Kidney epithelial cell (primary cell): ENCODE measurements at places on chromosomes 3 and 15.
A peak's percentile ranks its signal among the peaks of the same experiment; 100 is the strongest.

DNA sequence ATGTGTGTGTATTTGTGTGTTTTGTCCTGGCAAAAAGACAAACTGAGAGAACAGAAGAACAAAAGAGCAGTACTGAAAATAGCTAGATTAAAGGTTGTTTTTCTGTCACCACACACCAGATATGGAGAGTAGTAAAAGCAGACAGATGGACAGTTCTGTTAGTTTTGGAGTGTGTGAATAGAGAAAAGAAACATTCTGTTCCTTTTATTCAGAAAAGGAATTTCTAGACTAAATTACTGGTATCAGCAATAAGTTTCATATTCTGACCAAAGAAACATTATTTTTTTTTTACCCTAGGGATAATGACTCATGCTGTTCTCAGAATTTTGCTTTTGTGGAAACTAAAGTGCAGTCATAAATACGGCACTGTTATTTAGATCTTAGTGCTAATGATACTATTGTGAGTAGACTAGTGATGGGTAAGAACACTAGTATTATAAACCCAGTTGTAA lies 32.9 kb downstream of the PIK3CA start:
- DNase-seq, result no peak

- no peak for DNase-seq
These were observed 13.2 kb downstream of the TSPAN3 start for GRCh38 chr15:77057685-77058084.

GRCh38 chr3:129233538-129233937 lies 15.9 kb upstream of the COPG1 start:
- no peak for DNase-seq

DNA sequence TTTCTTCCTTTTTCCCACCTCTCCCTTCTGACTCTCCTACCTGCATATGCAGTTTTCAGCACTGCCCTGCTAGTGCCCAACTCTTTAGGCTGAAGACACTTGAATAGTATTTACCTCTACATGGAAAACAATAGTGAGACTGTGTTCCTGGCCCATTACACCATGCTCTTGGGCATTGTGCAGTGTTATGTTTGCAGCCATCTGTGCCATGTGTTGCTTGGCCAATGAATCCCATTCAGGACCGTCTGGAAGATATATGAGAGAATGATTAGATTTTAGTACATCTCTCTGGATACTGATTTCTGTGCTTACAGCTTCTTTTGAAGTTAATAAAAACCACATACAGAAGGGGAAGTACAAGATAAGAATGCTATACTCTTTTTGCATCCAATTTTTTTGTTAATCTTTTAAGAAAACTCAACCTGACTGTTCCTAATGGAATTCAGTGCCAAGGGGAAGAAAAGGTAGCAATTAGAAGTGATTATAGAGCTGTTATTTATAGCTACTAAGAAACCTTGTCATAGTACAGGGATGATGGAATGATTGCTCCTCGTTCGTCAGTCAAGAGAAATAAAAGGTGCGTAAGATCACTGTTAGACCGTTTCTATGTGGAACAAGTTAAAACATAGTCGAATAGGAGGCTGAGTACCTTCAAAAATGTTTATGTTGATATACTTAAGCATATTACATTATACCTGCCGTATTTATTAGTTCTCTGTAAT lies 58.9 kb downstream of the TMEM41A start:
- DNase-seq, result no peak

DNA sequence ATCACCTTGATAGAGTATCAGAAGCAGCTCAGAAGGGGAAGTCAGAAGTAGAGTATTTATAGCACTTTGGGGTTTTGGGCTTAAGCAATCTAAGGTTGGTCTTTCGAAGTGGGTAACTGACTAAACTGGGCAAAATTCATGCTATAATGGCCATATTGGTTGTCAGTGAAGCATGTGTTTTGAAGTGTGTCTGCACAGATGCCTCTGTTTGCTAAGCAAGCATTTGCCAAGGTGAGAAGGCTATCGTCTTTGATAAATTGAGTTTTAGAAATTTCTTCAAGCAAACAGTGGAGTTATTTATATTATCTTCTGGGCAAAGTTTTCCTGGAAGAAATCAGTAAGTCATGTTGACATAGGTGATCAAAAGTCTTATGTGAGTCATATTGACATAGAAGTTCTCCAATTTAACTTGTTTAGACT lies 412.8 kb upstream of the TGFBR2 start:
- no peak for DNase-seq

- no peak for DNase-seq
These were observed 313.7 kb upstream of the ATP10A start for GRCh38 chr15:26176831-26177230.

- no peak for DNase-seq
These were observed 23.0 kb upstream of the GATA2 start for GRCh38 chr3:128515967-128516366.

DNA sequence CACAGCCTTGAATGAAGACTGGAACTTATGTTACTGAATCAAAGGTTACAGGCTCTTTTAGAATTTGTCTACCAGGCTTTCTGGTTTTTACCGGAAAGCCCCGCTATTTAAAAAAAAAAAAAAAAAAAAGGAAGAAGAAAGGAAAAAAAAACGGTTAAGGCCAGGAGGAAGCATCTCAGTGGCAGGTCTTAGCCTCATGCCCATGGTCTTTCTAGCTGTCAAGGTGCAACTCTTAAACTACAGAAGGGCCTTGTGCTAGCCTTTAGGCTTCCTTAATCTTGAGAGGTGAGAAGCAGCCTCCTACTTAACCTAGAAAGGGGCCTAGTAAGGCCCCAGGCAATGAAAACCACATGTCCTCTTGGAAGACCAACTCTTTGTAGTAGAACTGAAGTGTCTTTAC lies 77.5 kb downstream of the TBC1D5 start:
- no peak for DNase-seq

- DNase-seq, result no peak
These were observed 1.2 kb upstream of the IP6K1 start for GRCh38 chr3:49787536-49787935.

- no peak for DNase-seq
These were observed 27.7 kb upstream of the SMAD3 start for GRCh38 chr15:67037694-67038093.

- DNase-seq, result no peak
These were observed 65.3 kb upstream of the PSMD6 start for GRCh38 chr3:64088408-64089205.

GRCh38 chr15:27694506-27695087 lies 404.5 kb downstream of the OCA2 start:
- no peak for DNase-seq

- DNase-seq, result peak; percentile 56
These were observed 4.6 kb upstream of the CIDEC start for GRCh38 chr3:9884555-9885165.

GRCh38 chr15:88069561-88069960 lies 187.0 kb downstream of the NTRK3 start:
- DNase-seq, result no peak

GRCh38 chr3:24588629-24589512 lies 94.2 kb upstream of the THRB start:
- DNase-seq, result no peak

DNA sequence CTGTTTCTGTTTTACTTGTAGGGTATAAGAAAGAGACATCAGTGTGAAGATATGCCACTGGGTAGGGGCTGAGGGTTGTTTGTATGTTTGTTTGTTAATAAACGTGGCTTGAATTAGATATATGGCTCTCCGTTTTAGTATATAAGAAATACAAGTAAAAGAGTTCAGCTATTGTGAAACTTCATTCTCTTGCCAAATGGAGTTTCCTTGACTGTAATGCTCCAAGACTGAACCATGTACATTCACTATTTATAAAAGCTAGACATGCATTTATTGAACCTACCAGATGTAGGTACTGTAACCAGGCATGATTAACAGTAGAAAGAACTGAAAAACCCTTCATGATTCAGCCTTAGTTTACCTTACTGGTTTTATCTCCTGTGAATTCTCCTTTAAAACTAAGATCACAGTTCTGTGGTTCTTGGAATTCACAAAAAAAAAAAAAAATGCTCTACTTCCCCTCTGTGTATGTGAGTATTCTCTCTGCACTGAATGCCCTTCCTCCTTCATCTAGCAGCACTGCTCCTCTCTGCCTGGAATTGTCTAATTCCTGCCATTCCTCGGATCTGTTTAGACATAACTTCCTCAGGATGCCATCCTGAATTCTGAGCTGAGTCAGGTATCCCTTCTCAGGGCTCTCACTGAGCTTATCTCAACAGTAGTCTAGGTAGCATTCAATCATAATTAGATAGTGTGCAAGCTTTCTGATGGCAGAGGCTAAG lies 504.4 kb downstream of the FHIT start:
- no peak for DNase-seq

DNA sequence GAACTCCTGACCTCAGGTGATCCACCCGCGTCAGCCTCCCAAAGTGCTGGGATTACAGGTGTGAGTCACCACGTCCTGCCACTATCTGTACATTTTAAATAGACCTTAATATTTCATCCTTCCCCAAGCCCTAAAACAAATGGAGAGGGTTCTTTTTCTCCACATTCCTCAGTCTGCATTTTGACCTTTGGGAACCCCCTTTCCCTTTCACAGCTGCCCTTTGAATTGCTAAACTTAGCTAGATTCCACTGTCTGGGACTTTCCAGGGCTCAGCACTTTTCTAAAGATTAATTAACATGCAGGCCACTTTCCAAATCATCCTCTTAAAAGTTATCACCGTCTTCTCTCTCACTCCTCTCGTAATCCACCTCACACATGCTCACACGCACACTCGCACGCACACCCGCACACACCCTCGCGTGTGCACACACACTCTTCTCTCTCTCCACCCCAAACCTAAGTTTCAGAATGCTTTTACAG lies 124.2 kb downstream of the TMCO5A start:
- no peak for DNase-seq

GRCh38 chr3:78519281-78519680 lies 1248.5 kb downstream of the ROBO1 start:
- DNase-seq, result no peak

- no peak for DNase-seq
These were observed 112.7 kb upstream of the PRR23C start for GRCh38 chr3:139157161-139157932.

DNA sequence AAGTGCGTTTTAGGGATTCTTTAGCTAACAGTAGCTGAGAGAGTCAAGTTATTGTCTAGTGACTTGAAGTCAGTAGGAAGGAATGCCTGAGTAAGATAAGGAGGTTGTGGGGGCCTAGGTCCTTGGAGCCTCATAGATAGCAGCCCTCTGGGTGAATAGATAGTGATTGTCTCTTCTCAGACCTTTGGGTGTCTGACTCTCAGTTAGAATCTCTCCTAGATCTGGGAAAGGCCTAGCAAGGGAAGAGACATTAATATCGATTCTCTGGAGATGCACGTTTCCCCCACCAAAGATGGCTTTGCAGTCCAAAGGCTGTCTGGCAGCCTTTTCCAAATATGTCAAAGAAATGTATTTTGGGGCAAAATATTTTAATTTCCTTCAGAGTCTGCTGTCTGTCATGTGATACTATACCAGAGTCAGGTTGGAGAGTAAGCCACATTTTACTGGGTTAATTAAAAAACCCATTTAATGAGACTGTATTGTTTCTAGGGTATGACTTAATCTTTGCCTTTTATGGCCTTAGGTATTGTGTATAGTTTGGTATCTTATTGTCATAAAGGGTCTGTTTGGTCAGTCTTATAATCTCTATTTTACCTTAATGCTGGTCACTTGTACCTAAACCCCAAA lies 92.2 kb downstream of the ST6GAL1 start:
- DNase-seq, result no peak

DNA sequence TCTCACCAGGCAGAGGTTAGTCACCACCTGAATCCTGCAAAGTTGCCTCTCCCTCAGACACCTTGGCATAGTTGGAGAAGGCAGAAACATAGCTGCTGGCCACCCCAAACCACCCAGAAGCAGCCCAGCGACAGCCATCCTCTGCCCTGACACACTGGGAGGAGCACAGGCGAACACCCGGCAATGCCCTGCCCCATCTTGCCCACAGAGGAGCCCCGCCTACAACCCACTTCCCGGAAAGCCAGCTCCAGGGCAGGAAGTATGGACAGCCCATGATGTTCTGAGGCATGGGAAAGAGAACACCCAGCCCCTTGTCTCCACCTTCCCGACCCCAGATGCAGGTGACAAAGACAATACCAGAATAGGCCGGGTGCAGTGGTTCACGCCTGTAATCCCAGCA lies 12.6 kb upstream of the SHISA5 start:
- DNase-seq, result no peak

DNA sequence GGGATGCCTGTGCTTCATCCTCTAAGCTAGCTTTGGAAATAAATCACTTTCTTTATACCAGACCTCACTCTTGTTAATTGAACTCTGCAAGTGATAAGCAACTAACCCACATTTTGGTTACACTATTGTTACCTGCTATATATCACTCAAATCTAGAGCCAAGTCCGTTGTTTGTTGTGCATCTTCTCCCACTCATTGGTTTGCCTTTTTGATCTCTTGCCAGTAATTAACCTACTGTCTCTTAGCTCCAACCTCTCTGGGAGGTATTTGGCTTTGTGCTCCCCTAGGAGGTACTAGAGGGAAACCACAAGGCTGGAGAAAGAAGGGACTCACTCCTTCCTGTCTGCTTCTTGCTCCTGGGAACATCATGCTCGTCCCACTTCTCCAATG lies 12.8 kb upstream of the CRBN start:
- no peak for DNase-seq

- DNase-seq, result no peak
These were observed 68.2 kb upstream of the TJP1 start for GRCh38 chr15:29890336-29891095.

GRCh38 chr3:56810577-56811545 lies 9.1 kb upstream of the ARHGEF3 start:
- DNase-seq, result no peak

DNA sequence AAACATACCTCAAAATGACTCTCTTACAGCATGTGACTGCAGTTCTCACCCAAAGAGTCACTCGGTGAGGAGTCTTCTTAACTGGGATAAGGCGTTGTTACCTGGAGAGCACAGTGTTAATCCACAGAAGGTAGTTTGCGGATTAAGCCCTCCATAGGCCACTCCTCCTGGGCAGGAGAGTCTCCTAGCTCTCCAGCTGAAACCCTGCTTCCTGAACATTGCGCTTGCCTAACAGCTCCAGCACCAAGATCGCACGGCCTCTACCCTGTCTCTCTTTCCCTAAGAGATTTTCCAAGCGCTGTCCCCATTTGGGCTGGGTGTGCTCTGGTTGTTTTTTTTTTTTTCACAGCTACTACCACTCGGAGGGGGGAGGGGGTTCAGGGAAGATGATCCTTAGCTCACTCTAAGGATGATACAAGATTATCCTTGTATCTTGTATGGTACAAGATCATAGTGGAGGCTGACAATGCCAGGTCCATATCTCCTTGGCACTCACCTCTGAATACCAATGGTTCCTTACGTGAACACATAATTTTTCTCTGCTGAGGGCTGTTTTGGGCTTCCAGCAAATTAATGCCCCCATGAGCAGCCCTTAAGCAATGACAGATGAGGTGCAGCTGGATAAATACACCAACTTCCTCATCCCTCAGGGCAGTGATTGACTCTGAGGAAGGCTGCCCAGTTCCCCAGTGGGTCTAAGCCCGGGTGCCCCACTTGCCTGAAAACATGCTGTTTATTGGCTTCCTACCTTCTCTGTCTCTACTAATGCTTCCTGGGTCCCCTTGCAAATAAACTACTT lies 185.2 kb upstream of the TSC22D2 start:
- no peak for DNase-seq

- no peak for DNase-seq
These were observed 19.1 kb downstream of the ZNF710 start for GRCh38 chr15:90020021-90020735.
